IPS-NIHi11 (cell line): ENCODE measurements at places on chromosomes 2 and 18.

DNA sequence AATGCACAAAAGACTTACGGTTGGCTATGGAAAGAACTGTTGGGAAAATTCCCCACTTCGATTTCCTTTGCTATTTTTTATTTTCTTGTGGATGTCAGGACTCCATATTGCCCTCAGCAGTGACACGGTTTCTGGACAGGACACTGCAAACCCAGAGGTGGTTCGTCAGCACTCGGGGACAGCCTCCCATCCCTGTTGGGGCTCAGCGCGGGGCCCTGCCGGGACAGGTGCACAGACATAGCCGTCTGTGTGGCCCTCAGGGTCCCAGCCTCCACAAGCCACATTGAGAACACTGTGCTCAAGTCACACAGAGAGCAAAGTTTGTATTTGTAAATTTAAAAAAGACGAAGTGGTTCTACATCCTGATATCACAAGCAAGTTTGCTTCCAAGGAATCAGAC, 38.7 kb downstream of the MYT1L start:
- no peak for DNase-seq

DNA sequence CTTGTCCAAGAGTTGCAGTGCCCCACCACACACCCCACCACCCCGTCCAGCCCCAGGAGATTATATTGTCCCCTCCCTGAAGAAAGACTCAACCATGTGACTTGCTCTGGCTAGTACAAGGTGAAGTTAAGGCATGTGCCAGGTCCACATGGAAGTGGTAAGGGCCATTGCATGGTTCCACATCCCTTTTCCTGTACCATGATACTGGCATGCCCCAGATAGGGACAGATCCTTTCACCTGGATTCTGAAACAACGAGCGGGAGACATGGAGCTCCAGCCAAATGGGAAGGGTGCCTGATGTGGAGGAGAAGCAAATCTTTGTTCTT, 141.5 kb upstream of the APCDD1 start:
- no peak for DNase-seq

- peak; percentile 23 for DNase-seq
Measured at GRCh38 chr18:59516356-59517155, 157.5 kb upstream of the LMAN1 start.

DNA sequence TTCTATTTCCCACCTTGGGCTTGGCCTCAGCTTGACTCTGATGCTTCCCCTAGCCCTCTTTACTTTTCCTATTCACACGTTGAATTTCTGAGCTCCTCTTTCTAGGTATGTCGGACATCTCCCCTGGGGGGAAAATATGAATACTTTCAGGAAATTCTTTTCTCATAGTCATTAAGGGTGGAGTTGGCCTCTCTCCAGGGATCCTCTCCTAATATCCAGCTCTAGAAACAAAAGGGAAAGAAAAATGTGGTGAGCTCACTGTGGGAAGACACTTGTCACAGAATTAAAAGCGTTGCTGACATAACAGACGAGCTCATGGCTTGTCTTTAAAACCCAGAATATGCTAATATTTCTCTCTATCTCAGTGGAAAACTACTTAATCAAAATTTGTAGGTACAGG, 132.7 kb upstream of the MEX3C start:
- DNase-seq: no peak

DNA sequence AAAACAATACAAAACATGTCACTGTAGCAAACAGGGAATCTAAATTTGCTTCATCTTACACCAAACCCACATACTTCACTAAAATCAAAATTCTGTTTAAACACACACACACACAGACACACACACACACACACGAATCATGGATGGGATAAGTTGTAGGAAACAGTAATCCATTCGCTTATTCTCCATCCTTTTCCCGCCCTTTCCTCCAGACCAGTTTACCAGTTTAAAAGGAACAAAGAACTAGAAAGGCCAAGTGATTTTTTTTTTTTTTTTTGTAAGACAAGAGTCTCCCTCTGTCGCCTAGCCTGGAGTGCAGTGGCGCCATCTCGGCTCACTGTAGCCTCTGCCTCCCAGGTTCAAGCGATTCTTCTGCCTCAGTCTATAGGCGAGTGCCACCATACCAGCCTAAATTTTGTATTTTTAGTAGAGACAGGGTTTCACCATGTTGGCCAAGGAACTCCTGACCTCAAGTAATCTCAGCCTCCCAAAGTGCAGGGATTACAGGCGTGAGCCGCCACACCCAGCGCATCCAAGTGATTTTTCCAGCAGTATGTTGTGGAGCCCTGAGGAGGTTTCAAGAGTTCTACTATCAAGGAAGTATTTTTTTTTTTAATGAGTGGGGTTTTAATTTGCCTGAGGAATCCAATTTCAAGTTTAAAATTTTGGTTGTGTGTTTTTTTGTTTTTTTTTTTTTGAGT, 5.7 kb downstream of the PSME4 start:
- DNase-seq: no peak

DNA sequence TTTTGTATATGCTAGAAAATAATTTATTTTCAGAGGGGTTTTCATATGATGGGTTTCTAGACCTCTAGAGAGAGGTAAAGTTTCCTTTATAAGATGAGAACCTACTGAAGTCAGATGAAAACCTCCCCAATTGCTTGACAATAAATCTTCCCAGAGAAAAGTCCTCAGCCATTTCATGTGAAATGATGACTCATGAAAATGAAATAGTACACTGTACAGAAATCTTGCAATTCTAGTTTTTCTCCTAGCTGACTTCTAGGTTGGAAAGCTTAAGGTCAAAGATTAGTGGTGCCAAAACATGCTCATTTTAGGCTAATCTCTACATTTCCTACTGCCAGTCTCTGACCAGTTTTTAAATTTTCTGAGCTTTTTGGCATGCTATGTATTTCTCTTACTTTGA, 826.5 kb upstream of the FSHR start:
- DNase-seq: no peak

GRCh38 chr2:230925443-230925878, 419 bp upstream of the GPR55 start:
- DNase-seq: no peak

- DNase-seq: no peak
Measured at GRCh38 chr2:204574486-204574885, 29.2 kb downstream of the PARD3B start.

DNA sequence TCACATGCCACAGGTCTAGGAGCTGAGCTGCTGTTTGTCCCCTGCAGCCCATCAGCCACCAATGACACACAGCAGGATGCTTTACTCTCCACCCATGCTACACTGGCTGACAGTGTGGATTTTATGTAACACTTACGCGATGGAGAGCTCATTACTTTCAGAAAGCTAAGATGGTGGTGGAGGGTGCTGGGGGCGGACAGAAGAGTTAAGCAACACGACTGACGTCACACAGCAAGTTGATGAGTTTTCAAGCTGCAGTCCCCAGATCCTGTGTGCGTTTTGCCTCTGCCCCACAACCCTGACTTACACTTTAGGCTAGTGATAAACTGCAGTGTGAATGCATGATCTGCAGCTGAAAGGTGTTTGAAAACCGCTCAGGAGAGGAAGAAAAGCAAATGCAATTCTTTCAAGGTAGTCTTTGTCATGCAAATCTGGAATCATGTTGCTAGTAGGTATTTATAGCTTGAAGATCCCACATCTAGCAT, 42.4 kb downstream of the MRPS5 start:
- no peak for DNase-seq

- no peak for DNase-seq
Measured at GRCh38 chr2:204321910-204322751, 223.1 kb upstream of the PARD3B start.

- DNase-seq: no peak
Measured at GRCh38 chr2:194004590-194005206, 1652.3 kb upstream of the SLC39A10 start.

DNA sequence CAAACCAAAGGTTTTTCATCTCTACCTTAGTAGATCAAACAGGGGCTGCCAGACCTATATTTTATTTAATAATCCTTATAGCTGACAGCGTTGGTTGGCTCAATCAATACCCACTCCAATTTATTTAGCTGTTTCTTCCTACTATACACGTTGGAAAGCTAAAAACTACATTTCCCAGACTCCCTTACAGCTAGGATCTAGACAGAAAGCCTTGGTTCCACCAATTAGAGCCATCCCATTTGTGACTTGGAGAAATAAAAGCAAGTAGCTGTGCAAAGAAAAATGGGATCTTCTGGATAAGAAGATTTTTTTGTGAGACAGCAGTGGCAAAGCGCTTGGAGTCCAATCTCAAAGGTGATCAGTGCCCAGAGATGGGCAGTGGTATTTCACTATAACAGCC, 331.3 kb upstream of the MEIS1 start:
- no peak for DNase-seq

DNA sequence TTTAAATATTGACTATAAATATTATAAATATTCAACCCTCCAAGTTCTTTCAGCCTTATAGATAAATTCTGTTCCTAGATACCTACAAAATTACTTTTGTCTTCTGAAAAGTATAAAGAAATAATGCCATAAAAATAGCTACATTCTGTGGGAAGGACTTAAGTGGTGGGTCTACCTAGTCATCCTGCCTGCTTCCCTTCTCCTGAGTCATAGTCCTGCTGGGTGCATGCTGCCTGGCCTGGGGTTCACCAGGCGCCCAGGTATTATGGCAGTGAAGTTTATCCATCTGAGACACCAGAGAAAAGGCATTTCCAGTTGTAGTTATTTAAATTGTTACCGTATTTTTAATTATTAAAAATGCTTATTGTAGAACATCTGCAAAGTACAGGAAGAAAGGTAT, 167.5 kb downstream of the SLC39A10 start:
- no peak for DNase-seq

- no peak for DNase-seq
Measured at GRCh38 chr2:44779793-44780192, 161.7 kb upstream of the SIX3 start.

DNA sequence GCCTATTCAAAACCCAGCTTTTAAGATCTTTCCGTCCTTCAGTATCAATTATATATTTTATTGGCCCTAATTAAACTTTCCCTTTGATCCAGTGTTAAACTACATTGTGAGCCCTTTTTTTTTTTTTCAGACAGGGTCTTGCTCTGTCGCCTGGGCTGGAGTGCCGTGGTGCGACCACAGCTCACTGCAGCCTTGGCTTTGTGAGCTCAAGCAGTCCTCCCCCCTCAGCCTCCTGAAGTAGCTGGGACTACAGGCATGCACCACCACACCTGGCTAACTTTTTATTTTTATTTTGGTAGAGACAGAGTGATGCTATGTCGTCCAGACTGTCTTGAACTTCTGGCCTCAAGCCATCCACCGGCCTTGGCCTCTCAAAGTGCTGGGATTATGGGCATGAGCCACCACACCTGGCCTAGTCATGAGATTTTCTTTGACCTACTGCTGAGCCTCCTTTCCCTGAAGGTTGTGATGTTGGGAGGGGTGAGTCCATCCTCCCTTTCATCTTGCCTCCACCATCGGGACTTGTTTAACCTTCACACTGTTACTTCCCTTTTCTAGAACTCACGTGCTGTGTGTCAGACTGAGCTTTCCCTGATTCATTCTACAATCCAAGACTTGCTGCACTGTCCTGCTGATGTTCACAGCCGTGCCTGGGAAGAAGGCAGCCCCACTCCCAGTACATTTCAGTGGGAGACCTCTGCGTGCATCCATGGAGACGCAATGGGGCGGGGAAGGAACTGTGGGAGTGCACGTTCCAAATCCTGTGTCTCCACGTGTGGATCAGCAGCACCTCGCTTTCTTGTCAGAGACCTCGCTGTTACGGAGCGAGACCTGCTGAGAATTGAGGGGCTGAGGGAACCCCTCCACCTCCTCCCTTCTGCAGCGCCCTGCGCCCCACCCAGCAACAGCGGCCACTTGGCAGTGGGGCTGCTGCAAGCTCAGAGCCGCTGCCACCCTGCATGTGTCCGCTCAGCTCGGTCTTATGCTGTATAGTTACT, 10.8 kb downstream of the OXER1 start:
- no peak for DNase-seq

GRCh38 chr18:21167641-21168377, 56.2 kb upstream of the ROCK1 start:
- peak; percentile 82 for DNase-seq

DNA sequence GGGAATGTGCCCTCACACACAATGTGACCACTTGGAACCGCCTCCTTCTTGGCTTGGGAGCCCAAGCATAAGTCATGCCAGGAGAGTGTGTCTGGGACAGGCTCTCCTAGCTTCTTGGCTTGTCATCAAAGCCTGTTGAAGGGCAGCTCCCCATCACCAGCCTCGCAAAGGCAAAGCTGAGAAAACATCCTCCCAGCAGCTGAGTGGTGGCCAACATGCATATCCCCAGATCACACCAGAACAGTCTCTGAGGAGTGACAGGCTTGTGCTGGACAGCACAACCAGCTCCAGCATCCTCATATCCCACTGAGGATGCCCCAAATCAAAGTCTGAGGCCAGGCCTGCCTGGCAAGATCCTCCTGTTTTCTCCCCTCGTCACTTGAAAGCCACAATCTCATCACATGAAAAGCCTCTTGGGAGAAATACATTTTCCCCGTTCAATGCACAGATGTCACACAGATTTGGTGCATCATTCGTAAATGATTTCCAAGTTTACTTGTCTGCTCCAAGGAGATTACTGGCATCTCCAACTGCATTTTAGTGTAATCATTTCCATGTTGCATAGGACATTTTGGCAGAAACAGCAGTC, 269.3 kb downstream of the TTC32 start:
- no peak for DNase-seq

- no peak for DNase-seq
Measured at GRCh38 chr2:127630096-127630863, 15.7 kb upstream of the GPR17 start.

DNA sequence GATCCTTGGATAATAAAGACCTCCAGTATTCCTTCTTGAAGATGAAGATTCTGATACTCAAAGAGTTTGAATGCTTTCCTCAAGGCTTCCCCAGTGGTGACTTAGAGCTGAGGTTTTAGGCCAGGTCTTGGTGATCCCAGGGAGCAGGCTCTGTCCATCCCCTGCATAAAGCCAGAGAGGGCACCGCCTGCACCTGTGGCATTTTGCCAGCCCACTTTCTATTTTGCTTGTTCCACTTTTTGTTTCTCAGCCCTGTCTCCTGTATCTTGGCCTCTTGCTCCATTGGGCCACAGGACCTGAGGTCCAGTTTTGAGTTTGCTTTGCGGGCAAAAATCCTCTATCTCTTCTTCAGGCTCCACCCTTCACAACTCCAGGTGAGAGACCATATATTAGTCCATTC, 6.7 kb upstream of the SCYGR1 start:
- no peak for DNase-seq

GRCh38 chr2:161170958-161171932, 11.0 kb downstream of the TANK start:
- DNase-seq: no peak

- DNase-seq: no peak
Measured at GRCh38 chr2:175435012-175435411, 253.5 kb upstream of the ATP5MC3 start.

GRCh38 chr18:13684546-13684945, 41.8 kb downstream of the FAM210A start:
- DNase-seq: no peak

DNA sequence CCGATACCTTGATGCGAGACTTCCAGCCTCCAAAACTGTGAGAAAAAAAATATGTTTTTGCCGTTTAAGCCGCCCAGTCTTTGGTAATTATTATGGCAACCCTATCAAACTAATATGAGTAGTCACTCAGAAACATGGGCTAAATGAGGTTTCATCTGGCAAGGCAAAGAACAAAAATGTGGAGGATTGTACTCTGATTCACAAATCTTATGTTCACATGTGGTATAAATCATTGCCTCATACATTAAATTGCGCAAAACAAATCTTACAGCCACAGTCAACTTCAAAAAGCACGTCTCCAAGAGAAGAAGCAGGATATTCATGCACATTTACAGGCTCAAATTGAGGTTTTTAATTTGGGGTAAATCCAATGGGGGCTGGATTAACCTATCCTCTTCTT, 1435.4 kb upstream of the LRRTM1 start:
- no peak for DNase-seq
